ENCODE measurements at places on chromosomes 7 and 10. TPM values are rescaled to one million over a fixed set of nuclear protein-coding genes. Genes with fewer than 3 reads are reported as not detected.
A peak's percentile ranks its signal among the peaks of the same experiment; 100 is the strongest.

DNA sequence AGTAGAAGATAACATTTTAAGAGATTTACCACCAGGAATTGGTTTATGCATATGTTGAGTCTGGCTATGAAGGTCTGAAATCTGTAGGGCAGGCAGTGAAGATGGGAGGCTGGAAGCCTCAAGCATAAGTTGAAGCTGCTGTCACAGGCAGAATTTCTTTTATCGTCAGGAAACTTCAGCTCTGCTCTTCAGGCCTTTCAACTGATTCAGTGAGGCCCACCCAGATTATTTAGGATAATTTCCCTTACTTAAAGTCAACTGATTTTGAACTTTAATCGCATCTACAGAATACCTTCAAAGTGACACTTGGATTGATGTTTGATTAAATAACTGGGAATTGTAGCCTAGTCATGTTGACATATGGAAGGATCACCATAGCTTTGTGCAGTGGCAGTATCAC is 190.5 kb downstream of the PPP1R9A start:
- no peak for DNase-seq

- DNase-seq, result no peak
These were observed 5.2 kb downstream of the PAX2 start for GRCh38 chr10:100750291-100751210.

DNA sequence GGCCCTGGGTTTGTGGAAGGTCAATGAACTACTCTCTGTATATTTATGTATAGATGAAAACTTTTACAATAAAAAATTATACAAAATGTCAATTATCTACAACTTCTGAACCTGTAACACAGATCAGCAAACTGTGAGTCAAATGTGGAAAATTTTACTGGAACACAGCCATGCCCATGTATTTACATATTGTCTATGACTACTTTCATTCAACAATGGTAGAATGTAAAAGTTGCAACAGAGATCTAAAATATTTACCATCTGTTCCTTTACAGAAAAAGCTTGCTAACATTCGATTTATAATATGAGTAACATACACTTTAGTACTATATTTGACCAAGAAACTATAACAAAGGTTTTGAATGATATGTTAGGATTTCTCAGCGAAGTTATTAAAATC is 481.6 kb downstream of the PARD3 start:
- DNase-seq, result no peak

The FOXL3 gene
- total RNA-seq, result not detected

DNA sequence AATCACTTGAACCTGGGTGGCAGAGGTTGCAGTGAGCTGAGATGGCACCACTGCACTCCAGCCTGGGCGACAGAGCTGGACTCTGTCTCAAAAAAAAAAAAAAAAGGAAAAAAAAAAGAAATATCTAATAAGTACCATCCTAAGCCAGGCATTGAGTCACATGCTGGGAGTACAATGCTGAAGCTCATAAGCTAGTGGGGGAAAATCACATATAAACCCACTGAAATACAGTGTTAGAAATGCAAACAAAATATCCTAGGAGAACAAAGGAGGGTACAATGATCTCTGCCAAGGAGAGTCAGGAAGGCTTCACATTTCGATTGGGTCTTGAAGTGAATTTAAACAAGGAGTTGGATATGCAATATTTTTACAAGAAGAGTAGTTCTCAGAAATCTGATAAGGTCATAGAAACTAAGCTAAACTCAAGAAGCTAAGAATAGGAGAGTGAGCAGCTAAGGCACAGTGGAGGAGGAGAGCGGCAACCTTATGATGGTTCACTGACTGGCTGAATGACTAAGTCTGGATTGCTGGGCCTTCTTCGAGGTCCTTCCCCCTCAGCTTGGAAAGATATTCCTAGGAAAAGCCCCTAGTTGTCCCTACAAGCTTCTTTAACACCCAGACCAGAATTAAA is 115.5 kb downstream of the PHTF2 start:
- DNase-seq, result no peak

The BEND7 gene
- 4.8 TPM for total RNA-seq

DNA sequence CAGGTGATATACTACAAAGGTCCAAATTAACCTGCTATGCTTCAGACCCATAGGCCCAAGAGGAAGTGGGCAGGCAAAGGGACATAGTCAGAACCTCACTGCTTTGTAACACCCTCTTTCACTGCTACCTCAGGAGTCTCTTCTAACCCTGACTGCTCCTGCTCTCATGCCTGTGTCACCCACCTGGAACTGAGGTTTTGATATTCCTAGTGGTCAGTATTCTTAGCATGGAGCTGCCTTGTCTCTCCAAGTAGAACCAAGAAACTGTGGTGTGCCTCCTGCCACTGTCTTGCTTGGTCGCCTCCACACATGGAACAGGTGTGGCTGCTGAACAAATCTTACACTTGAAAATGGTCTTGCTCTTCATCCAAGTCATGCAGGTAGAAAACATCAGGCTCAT is 677.5 kb downstream of the XPNPEP1 start:
- no peak for DNase-seq

GRCh38 chr7:24419077-24419476 is 135.1 kb downstream of the NPY start:
- no peak for DNase-seq

DNA sequence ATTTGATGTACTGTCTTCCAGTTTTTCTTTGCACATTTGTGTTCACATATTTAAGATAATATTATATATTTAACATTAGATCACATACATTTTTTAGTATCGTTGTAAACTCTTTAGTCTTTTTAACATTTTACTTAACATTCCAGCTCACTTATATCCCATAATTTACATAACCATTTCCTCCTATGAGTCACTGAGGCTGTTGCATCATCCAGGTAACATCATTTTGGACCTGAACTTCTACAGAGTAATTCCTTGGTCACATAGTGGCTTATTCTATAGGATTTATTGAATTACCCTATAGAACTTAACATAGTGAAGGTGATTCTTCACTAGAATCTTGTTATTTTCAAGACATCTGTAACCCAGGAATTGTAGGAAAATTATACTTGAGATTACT is 194.4 kb downstream of the POU6F2 start:
- no peak for DNase-seq

GRCh38 chr10:127899766-127900387 is 7.0 kb upstream of the PTPRE start:
- DNase-seq, result no peak

- DNase-seq, result no peak
These were observed 107.8 kb upstream of the PPP1R3A start for GRCh38 chr7:114026486-114027089.

DNA sequence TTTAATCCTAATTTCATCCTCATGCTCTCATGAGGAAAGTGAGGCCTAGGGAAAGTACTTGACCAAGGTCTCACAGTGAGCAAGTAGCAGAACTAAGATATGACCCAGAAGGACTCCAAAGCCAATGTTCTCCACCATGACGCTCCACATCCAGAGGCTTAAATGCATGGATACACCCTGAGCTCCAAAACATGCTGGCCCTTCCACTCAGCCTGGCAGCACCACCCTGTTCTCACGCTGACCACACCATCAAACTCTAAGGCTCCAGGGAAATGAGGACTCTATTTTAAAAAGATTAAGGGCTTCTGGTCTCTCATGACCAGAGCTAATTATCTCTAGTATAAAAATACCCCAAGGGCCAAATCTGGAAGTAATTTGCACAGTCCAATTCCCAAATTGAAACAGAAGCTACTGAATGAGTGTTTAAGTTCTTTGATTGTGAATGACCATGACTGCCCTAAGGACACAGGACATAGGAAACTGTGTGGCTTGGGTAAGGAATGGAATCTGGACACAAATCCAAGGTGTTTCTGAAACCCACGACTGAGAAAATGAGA is 71.1 kb upstream of the ABLIM1 start:
- no peak for DNase-seq

The ZMYND11 gene
- total RNA-seq, result 166 TPM

DNA sequence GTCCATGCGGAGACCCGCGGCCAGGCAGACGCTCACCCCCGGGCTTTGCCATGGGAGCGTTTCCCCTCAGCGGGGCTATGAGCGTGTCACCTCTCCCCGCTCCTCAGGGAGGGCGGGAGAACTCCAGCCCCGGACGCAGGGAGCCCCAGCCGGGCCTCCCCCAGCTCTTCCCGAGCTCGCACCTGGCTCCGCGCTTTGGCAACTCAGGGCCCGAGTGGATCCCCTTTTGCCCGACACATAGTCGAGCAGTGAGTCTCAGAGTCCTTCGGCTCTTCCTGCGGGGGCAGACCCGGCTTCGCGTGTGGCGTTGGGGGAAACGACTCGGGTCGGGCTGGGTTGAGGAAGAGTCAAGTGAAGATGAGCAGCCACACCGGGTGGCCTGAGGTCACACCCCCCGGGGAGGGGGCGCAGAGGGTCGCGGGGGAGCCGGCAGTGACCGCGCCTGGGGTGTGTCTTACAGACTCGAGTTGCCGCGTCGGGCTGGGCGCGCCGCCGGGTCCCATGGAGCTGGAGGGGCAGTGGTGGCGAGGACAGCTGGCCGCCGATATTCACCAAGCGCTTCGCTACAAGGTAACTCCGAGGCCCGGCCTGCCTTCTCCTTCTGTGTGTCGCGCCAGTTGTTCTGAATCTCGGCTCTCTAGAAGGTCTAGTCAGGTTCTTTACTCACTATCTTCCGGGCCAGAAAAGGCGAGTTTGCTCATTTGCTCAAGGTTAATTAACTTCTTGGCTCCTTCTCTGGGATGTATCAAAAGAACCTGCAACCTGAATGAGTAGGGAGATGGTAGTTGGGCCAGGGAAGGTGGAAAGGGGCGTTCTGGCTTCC is 721 bp downstream of the CCNJ start:
- peak; percentile 48 for DNase-seq

The FAM25C gene
- not detected for total RNA-seq

DNA sequence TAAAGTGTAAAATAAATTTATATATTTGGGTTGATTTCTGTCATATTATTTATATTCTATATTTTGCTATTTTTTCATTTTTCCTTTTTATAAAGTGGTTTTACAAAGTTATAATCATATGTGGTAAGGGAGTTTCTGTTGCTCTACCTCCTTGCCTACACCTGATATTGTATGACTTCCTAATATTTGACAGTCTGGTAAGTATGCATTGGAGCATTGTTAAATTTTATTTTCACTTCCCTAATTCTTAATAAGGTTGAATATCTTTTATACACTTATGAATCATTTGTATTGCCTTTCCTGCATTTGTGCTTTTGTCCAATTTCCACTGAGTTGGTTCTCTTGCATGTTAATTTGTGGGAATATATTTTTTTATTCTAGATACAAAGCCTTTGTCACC is 492.4 kb downstream of the GRID1 start:
- no peak for DNase-seq

DNA sequence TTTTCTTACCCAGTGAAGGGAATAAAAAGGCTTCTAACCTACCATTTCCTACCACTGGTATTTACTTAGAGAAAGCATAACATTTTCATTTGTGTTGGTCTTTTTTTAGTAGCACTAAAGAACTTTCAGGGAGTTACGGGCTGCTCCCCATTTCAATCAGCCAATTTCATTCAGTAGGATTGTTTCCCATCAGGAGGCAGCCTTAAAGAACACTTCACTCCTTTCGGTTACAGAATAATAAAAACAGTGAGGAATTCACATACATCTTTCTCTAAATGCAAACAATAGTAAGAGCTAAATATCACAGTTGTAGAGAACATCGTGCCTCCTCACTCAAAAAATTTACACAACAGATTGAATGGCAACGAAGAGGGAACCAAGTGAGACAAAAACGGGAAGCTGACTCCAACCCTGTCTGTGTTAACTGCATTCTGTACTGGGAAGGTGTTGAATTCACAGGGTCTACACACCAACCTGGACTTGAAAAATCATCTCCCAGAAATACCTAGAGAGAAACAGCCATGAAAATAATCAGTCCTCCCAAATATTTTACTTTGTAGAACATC is 55.5 kb upstream of the ABLIM1 start:
- DNase-seq, result no peak

- no peak for DNase-seq
These were observed 84.7 kb downstream of the MMRN2 start for GRCh38 chr10:86872757-86873156.

The DNAJC1 gene
- 27.3 TPM for total RNA-seq

DNA sequence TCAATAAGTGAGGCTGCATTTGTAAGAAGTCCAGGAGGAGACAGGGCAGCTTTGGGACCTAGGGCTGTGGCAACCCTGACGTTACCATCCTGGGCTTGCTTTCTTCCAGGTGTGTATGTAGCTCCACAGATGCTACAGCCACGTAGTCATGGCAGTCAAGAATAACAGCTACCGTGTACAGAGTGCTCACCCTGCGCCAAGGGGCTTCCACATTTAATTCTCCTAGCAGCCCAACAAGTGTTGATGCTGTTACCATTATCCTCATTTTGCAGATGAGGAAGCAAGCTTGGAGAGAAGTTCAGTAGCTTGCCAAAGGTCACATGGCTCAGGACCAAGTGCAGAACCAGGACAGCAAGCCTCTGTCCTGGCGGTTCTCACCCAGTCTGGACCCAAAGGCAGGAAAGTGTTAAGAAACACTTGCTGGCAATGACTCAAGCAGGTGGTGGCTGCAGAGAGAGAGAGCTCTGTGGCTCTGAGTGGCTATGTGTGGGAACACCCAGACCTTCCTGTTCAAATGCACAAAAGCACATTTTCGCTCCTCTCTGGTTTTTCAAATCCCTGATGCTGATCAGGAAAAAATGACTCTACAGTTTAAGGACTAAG is 89.8 kb downstream of the CREM start:
- no peak for DNase-seq

The UNCX gene
- total RNA-seq, result not detected

The CYP17A1 gene
- not detected for total RNA-seq

DNA sequence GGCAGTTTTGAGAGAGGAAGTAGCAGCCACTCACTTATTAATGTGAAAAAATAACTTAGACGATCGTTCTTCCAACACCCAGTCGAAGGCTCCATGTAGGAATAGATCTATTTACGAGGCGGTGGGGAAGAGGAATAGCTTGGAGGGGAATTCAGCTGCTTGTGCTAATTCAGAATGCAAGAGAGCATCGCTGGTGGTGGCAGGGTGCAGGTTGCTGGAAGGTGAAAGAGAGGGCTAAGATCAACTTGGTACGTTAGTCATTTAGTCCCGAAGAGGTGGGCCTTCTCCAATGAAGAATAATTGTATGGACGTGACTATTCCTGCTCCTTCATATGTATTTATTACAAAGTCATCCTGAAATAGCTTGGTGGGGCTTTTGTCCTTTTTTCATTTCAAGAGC is 98.5 kb downstream of the SEC23IP start:
- no peak for DNase-seq

DNA sequence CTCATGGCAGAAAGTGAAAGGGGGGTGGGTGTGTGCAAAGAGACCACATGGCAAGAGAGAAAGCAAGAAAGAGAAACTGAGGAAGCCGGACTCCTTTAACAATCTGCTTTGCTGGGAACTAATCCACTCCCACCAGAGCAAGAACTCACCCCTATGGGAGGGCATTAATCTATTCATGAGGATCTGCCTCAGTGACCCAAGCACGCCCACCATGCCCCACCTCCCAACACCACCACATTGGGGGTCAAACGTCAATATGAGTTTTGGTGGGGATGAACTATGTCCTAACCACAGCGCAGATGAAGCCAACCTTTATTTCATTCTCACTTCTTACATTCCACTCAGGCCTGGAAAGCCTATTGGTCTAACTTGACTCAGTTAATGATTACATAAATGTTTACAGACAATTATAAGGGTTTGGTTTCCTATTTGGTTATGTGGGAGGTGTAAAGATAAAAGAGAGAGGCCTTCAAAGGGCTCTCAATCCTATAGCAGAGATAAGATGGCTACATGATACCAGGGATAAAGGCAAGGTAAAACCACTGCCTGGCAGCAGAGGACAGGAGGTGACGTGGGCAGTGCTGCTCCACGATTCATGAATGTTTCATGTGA is 601.8 kb downstream of the PARD3 start:
- no peak for DNase-seq

The EN2 gene
- not detected for total RNA-seq

Measured in occipital lobe (tissue), 3 donors.